ENCODE measurements at places on chromosomes 2 and 18. TPM values are rescaled to one million over a fixed set of nuclear protein-coding genes. Genes with fewer than 3 reads are reported as not detected.

- DNase-seq, result no peak
Observed at GRCh38 chr2:62808554-62808953, 103.0 kb downstream of the EHBP1 start.

GRCh38 chr18:76881744-76882143, 59.4 kb downstream of the ZNF236 start:
- DNase-seq, result no peak

GRCh38 chr18:28019425-28020108, 157.4 kb downstream of the CDH2 start:
- no peak for DNase-seq

DNA sequence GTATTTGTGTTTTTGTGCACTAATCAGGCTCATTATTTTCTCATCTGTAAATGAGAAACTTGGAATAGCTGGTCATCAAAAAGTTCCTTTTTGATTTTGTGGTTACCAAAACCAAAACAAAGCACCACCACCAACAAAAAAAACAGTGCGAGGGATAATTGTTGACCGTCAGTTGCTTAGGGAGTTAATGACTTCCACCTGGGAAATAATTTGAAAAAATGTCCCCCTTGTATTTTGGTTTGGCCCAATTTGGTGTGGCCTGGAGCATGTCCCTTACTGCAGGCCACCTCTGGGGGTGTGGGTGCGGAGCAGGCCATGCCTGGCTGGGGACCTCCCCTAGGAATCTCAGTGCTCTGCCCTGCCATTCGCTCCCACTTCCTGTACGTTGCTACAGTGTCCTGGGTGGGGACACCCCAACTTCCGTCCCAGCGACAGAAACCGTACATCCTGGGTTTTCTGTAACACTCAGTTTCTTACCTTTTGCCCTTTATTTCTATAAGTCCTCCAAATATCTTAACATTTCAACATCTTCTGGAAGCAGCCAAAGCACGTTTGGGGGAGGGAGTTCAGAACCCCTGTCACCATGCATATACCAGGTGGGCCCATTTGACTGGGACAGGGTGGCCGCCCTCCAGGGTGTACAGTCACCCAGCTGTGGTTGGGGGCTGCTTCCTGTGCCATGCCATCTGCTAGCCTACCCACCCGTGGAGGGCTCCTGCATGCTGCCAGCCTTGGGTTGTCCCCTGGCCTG, 31.3 kb downstream of the NCK2 start:
- DNase-seq, result no peak

DNA sequence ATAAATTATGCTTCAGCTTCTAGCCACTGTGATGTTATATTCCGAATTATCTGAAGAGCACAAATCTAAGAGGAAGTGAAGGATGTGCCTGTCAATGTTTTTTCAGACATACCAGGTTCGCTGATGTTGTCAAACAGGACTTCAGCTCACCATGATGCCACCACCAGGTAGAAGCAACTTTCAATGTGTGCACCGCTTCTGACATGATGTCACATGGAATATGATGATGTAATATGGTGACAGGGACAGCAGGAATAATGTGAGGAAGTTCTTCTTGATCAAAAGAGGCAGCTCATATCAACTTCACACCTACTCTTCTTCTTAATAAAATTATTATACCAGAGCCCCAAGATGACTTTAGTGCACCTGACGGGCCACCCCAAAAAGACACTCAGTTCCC, 893.2 kb downstream of the BCL11A start:
- no peak for DNase-seq

- DNase-seq, result no peak
Observed at GRCh38 chr2:199997296-199997695, 41.9 kb downstream of the MAIP1 start.

DNA sequence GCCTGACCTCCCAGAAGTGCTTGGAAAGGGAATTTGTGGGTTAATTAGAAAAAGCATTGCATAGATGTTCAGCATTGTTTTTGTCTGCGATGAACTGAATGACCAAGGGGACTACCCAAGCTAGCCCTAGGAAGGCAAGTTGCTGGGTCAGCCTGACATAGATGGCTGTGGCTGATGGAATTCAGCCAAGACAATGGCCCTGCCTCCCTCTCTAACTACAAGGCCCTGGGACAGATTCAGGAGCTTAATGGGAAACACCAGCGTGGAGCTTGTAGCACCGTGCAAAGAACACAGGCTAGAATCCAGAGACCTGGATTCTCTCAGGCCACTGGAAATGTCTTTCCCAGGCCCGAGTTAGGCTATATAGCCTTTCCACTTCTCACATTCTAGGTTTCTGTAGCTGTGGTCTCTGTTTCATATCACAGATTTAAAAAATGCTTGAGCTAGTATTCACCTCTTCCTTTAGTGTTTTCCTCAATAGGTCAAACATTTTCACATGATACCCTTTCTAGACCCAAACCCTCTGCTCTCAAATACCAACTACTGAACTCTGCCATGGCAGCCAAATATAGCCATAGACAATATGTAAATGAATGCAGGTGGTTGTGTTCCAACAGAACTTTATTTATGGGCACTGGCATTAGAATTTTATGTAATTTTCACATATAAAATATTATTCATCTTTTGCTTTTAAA, 294.3 kb upstream of the MEX3C start:
- DNase-seq, result no peak

- DNase-seq, result no peak
Observed at GRCh38 chr2:25088817-25089516, 47.1 kb downstream of the EFR3B start.

- no peak for DNase-seq
Observed at GRCh38 chr2:227370791-227371312, 8.3 kb downstream of the TM4SF20 start.

- DNase-seq, result no peak
Observed at GRCh38 chr2:75047992-75048625, 89.7 kb downstream of the POLE4 start.

DNA sequence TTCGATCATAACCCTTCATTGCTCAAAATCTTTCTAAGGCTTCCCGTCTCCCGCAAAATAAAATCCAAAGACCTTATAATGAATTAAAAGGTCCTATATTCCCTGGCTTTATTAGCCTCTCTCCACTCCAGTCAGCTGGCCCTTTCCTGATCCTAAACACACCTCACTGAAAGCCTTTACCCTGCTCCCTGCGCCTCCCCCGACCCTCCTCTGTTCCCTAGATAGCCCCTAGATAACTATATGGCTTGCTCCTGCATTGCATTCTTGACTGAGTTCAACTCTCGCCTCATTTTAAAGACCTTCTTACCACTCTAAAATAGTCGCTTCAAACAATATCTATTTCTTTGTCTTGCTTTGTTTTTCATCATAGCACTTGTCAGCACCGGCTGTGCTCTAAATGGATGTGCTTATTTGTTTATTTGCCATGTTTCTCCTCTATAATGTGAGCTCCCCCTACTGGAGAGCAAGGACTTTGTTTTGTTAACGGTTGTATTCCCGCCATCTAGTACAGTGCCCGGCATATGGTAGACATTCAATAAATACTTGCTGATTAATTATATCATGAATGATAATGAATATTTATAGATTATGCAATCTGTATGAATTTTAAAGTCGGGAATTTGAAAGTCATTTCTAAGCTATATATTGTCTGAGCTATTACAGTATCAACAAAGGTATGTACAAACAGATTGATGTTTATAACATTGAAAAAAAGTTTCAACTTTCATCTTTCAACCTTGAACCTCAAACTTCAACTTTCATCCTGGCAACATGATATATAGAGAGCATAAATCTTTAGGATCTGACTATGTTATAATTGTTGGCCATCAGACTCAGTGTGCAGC, 32.4 kb upstream of the VIT start:
- DNase-seq, result no peak

GRCh38 chr18:9731380-9731779, 23.3 kb downstream of the RAB31 start:
- peak; percentile 72 for DNase-seq

DNA sequence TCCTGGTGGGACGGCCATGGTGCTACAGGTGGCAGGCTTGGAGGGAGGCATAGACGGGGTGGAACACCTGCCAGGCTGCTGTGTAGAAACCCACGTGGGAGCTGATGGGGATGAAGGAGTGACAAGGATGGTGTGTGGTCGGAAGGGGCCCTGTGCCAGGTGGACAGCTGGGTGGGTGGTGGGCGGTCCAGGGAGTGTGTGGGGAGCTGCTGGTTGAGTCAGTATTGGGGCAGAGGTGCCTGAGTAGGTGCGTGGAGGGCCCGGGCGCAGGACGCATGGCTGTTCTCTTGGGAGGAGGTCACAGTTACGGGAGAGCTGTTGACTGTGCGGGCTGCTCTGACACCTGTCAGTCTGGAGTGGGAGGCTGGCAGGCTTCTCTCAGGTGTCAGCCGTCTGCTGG, 12.6 kb upstream of the D2HGDH start:
- no peak for DNase-seq

GRCh38 chr18:22689712-22690111, 243.4 kb upstream of the RBBP8 start:
- DNase-seq, result no peak

The ZBTB7C gene
- total RNA-seq, result 1.0 TPM

All from uterus (tissue), 4 donors.